ENCODE measurements at places on chromosomes 3 and 15.

DNA sequence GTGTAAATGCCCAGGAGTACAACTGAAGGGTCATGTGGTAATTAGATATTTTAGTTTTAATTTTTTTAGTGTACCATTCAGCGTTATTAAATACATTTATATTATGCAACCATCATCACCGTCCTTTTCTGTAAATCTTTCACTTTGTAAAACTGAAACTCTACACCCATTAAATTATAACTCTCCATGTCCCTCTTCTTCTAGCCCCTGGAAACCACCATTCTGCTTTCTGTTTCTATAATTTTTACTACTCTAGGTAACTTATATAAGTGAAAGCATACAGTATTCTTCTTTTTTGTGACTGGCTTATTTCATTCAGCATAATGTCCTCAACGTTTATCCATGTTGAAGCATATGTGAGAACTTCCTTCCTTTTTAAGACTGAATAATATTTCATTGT, 48.1 kb downstream of the STXBP5L start:
- DNase-seq, result no peak

- no peak for DNase-seq
These were observed 503.2 kb upstream of the TGFBR2 start for GRCh38 chr3:30103186-30103585.

DNA sequence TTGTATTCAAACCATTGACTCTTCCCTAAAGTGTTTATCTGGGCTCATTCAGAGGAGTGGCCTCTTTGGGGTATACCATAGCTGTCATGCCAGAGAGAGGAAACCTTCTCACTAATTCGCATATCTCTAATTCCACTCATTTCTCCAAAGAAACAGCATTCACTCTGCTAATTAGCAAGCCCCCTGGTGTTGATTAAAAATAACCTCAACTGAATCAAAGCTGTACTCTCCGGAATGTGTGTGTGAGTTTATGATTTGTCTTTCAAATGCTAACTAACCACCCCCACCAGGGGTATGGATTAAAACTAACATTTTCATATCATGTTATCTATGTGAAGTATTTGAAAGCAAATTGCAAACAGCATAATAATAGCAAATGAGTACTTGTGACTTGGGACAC, 45.5 kb downstream of the PAQR5 start:
- no peak for DNase-seq

- no peak for DNase-seq
These were observed 88.9 kb downstream of the CLSTN2 start for GRCh38 chr3:140023616-140024530.
